Thymus (tissue), 14 donors: ENCODE measurements at places on chromosomes 16 and 17. TPM values are rescaled to one million over a fixed set of nuclear protein-coding genes. Genes with fewer than 3 reads are reported as not detected.

GGT6 gene
- total RNA-seq = 0.90 TPM

WDR45B gene
- total RNA-seq = 33.0 TPM

GOSR2 gene
- total RNA-seq = 21.8 TPM

MARCHF10 gene
- total RNA-seq = 0.14 TPM
